ENCODE measurements at places on chromosomes 16 and 17. TPM values are rescaled to one million over a fixed set of nuclear protein-coding genes. Genes with fewer than 3 reads are reported as not detected.

Gene KRTAP4-9
- total RNA-seq, result not detected

Gene KCNJ12
- not detected for total RNA-seq

Gene CFAP97D1
- total RNA-seq, result not detected

Gene ATP1B2
- total RNA-seq, result 0.16 TPM

Gene CDH8
- total RNA-seq, result not detected

Gene KRTAP4-4
- total RNA-seq, result not detected

Gene AHSP
- total RNA-seq, result not detected

Gene GLIS2
- 0.64 TPM for total RNA-seq

Gene TANC2
- total RNA-seq, result 5.7 TPM

Gene CLDN7
- total RNA-seq, result 0.39 TPM

Gene KRT13
- not detected for total RNA-seq

Gene SLC16A11
- 0.09 TPM for total RNA-seq

Gene HYDIN
- total RNA-seq, result not detected

Gene TEKT5
- total RNA-seq, result not detected

Gene BAIAP3
- 0.66 TPM for total RNA-seq

Gene KRT24
- total RNA-seq, result not detected

Gene AANAT
- total RNA-seq, result 0.32 TPM

Gene ETV4
- total RNA-seq, result 1.2 TPM

Gene CSF3
- not detected for total RNA-seq

Gene AXIN1
- 31.1 TPM for total RNA-seq

Gene STH
- total RNA-seq, result not detected

Gene KCNJ18
- total RNA-seq, result not detected

Gene CHST5
- total RNA-seq, result not detected

Gene CA5A
- total RNA-seq, result not detected

Gene CDIP1
- 53.6 TPM for total RNA-seq

Gene CD300E
- not detected for total RNA-seq

Gene C16orf92
- not detected for total RNA-seq

All from T-helper 2 cell treated with Interferon-gamma antibody and Interleukin-4, amounts not matched to agents 100 ng/mL and 5 ng/mL, for 36 hours (primary cell).